Sigmoid colon (tissue), 7 donors: ENCODE measurements at places on chromosomes 1 and 21. TPM values are rescaled to one million over a fixed set of nuclear protein-coding genes. Genes with fewer than 3 reads are reported as not detected.

GRCh38 chr1:167826127-167826526, 87.8 kb downstream of the ADCY10 start:
- no peaks in the 10 kb centered on the region for H3K27me3 ChIP-seq
- no peak overlapping the region for H3K4me3 ChIP-seq
- H3K4me1 ChIP-seq, result no peaks in the 10 kb centered on the region
- H3K27ac ChIP-seq, result no peak overlapping the region
- no peak for DNase-seq

GRCh38 chr1:170388489-170388888, 143.5 kb upstream of the GORAB start:
- no peaks in the 10 kb centered on the region for H3K36me3 ChIP-seq
- no peak overlapping the region for H3K4me3 ChIP-seq
- DNase-seq, result no peak
- no peaks in the 10 kb centered on the region for H3K4me1 ChIP-seq

The FOXD3 gene
- 5.0 TPM for total RNA-seq

DNA sequence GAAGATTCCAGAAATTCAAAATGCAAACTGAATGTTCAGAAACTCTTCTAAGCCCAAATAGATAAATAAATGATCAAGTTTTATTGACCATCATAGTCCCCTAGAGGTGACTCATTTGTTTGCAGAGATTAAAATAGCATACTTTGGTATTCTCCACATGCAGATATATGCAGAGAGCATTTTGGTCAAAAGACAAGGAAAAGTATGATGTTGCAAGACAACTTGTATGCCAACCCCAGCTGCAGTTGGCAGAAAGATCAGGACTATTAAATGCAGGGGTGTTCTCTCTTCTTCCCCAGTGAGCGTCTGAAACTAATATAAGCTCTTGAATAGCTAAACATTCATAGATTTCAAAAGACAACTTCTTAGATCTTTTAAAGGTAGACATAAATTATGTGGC, 404.9 kb downstream of the LTN1 start:
- no peak for DNase-seq
- H3K27ac ChIP-seq, result no peak overlapping the region
- H3K4me1 ChIP-seq, result no peaks in the 10 kb centered on the region
- H3K4me3 ChIP-seq, result no peak overlapping the region
- H3K27me3 ChIP-seq, result no peaks in the 10 kb centered on the region

The KCNN3 gene
- total RNA-seq, result 9.4 TPM

The SF3B4 gene
- total RNA-seq, result 11.2 TPM

- no peak overlapping the region for H3K4me3 ChIP-seq
- H3K27ac ChIP-seq, result peak overlapping the region; percentile 96
These were observed 47.8 kb upstream of the ECE1 start for GRCh38 chr1:21337928-21338572.

- H3K27me3 ChIP-seq, result no peaks in the 10 kb centered on the region
- H3K27ac ChIP-seq, result no peak overlapping the region
- no peaks in the 10 kb centered on the region for H3K4me1 ChIP-seq
- no peak for DNase-seq
- H3K36me3 ChIP-seq, result no peaks in the 10 kb centered on the region
These were observed 68.1 kb downstream of the GRIK3 start for GRCh38 chr1:36966242-36966641.

The AKR7A3 gene
- total RNA-seq, result 1.9 TPM

DNA sequence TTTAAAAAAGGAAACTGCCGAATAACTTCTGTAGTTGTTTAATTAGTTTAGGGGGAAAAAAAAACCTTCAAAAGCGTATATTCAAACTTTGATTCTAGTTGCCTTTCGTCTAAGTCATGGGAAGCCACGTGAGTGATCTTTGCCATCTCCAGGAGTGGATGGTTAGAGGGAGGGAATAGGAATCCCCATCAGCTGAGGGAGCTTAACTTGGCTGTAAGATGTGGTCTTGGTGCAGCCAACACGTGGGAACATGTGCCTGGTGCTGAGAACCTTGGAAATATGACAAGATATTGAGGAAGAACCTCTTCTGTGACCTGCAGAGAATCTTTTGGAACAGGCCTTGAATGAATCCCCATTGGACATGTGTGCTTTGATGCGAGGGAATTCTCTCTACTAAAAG, 1.7 kb downstream of the BACE2 start:
- H3K36me3 ChIP-seq, result no peaks in the 10 kb centered on the region
- H3K4me1 ChIP-seq, result no peaks in the 10 kb centered on the region

The KRTAP19-6 gene
- total RNA-seq, result not detected

The FAAH gene
- total RNA-seq, result 15.5 TPM

DNA sequence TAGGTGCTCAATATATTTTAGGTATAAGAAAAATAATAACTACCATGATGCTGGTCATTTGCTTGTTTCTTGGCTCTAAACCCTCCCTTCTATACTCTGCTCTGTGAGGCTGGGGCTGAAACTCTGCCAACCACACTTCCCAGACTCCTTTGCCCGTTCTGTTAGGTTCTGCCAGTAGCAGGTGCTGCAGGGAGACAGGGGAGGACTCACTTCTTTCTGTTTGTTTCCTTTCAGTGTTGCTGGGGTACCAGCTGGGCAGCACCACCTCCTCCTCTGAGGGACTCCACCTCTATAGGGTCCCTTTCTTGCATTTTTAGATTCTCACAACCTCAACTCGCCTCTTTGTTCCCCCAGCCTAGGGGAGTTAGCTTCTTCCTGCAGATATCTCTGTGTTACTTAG, 17.0 kb upstream of the SH2D2A start:
- H3K36me3 ChIP-seq, result no peaks in the 10 kb centered on the region
- no peaks in the 10 kb centered on the region for H3K4me1 ChIP-seq
- DNase-seq, result no peak
- H3K27ac ChIP-seq, result no peak overlapping the region

DNA sequence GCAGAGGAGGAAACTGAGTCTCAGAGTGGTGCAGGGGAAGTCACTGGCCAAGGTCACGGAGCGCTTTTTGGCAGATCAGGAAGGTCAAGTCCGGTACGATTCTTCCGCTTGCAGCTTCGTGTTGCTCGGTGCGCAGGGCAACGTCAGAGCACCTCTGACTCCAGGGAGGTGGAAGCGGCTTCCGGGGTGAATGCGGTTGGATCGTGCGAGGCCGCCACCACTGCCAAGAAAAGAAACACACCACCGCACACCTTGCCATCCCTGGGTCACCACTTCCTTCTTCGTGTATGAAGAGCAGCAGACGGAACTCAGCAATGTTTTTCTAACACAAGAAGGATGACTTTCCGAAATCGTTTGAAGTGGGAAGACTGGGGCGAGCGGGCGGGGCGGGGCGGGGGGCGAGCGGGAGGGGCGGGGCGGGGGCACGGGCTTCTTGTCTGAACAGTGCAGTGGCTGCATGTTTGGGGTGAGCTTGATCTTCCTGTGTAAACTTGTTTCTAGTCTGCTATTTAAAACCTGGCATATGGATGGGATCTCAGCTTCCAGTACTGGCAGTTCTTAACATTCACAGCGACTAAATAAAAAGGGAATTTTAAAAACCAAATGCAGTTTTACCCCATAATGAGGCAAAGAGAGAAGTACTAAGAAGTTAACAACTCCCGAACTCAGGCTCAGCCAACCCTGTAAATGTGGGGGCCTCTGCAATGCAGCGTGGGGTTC, 300.0 kb downstream of the RRAGC start:
- H3K27me3 ChIP-seq, result no peaks in the 10 kb centered on the region
- peak overlapping the region; percentile 18 for H3K4me3 ChIP-seq
- H3K36me3 ChIP-seq, result no peaks in the 10 kb centered on the region
- no peak for DNase-seq

DNA sequence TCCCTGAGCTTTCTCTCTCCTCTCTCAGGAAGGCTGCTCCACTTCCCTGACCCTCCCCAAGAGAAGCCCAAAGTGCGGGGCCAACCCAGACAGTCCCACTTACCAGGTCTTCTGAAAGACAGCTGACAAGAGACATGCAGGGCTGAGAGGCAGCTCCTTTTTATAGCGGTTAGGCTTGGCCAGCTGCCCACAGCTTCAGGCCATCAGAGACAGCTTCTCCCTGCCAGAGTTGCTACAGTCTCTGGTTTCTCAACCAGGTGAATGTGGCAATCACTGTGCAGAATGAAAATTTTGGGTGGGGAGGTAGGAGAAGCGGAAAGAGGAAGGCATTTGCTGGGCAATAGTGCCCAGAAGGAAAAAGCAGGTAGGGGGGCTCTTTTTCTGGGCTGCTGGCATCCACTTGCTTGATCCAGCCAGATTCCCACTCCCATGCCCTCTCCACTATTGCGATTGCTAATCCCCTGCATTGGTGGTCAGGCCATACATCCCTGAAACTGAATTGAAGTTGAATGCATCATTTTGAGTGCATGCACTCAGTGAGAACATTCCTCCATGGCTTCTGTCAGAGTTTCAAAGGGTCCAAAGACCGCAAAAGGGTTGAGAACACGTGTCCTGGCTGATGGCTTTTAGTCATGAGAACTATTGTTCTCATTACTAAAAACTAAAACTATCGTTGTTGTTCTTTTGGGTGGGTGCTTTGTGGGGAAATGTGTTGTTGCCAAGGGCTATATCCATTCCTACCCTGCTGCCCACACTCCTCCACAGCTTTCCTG, at the start of gene S100A8:
TSS of gene S100A8 (minus strand) at position 136 of the 773 bp plus-strand sequence. CDS start 538 bp downstream, outside the sequence.
- no peak within 1 kb of the TSS for H3K4me3 ChIP-seq
- peak; percentile 74 for DNase-seq
- no peaks in the 10 kb centered on the region for H3K4me1 ChIP-seq
- no peaks in the 10 kb centered on the region for H3K36me3 ChIP-seq
- H3K27me3 ChIP-seq, result no peaks in the 10 kb centered on the region

The SPRR2E gene
- not detected for total RNA-seq

DNA sequence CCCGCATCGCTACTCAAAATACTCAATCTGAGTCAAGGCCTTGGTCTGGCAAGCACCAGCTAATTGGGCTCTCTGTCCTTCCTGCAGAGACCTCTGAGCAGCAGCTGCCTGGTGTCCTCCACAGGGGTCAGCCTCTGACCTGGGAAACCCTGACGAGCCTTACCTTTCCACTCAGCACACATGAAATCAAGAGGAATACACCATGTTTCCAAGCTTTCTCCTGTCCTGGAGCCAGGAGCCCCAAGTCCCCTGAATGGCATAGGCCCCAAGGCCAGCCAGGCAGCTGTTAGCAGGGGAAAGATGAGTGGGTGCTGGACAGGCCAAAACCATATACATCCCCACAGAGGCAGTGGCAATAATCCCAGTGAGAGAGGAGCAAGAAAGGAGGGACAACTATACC, 27.2 kb upstream of the TSPEAR start:
- no peaks in the 10 kb centered on the region for H3K36me3 ChIP-seq
- no peaks in the 10 kb centered on the region for H3K4me1 ChIP-seq
- no peak for DNase-seq
- no peak overlapping the region for H3K27ac ChIP-seq
- no peaks in the 10 kb centered on the region for H3K27me3 ChIP-seq

The SH3BGRL3 gene
- total RNA-seq, result 41.5 TPM

The RPTN gene
- total RNA-seq, result not detected

DNA sequence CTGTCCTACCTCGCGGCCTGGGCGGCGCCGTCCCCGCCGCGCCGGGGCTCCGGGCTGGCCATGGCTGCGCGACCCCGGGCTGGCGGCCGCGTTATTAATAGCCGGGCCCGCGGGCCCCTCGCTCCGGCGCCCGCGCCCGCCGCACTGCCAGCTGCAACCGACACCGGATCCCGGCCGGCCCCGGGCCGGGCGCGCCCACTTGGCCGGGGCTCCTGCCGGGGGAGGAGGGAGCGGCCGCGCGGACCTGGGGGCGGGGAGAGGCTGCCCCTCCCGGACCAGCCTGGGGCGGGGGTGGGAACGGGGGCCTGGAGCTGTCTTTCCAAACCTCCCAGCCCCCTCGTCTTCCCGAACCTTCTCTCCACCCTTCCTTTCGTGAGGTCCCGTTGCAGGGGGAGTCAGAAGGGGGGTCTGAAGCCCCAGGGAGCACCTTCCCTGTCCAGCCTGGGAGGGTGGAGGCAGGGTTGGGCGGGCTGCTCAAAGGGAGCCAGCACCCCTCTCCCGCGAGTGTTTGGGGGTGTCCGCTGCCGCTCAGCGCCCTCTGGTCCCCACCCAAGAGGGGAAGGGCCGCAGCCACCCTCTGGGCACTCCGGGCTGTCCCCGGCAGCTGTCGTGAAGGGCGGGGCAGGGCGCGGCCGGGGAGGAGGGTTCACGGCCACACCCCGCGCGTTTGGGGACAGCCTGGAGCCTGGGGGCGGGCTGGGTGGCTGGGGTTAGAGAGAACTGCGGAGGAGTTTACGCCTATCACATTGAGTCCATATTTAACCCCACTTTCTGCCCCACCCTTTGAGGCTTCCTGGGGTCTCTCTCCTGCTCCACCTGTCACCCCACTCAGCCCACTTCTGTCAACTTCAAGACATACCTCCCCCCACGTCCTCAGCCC, at the start of gene SYNC:
TSS of gene SYNC (minus strand) at position 172 of the 880 bp plus-strand sequence. CDS start at position 62, 110 bp downstream.
- H3K36me3 ChIP-seq, result no peaks in the 10 kb centered on the region
- H3K27me3 ChIP-seq, result no peaks in the 10 kb centered on the region
- peaks cover 43% of the 10 kb centered on the region for H3K4me1 ChIP-seq
- H3K4me3 ChIP-seq, result peak within 1 kb of the TSS; percentile 68
- H3K27ac ChIP-seq, result peak within 1 kb of the TSS; percentile 91

The TP73 gene
- not detected for total RNA-seq

The NPPA gene
- total RNA-seq, result not detected

DNA sequence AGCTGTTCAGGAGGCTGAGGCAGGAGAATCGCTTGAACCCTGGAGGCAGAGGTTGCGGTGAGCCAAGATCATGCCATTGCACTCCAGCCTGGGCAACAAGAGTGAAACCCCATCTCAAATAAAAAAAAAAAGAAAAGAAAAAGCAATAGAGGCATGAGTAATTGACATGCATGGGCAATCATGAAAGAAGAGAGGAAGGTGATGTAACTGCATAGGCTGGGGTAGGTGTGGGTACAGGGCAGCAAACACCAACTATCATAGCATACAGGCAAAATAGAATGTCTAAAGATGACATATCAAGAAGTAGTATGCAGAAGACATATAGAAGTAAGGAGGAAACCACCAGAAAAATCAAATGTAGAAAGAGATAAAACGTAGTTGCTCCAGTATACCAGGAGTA, 19.0 kb upstream of the MGST3 start:
- H3K4me3 ChIP-seq, result no peak overlapping the region
- H3K36me3 ChIP-seq, result no peaks in the 10 kb centered on the region
- no peak for DNase-seq
- peaks cover 8% of the 10 kb centered on the region for H3K27me3 ChIP-seq
- H3K4me1 ChIP-seq, result no peaks in the 10 kb centered on the region

DNA sequence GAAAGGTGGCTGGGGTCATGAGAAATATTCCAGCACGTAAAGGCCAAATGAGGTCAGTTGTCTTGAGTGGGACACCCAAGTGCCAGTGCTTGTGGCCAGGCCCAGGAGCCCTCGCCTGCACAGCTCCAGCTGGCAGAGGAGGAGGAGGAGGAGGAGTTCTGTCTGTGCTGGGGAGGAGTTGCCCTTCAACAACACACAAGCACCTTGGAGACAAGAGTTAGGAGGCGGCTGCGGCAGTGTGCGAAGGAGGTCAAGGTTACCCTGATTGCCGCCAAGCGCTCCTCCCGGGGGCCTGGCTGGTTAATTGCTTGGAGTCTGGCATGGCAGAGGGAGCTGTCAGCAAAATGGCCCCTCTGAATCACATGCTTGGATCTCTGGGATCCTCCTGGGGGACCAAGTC, 45.1 kb downstream of the GRIK3 start:
- H3K4me3 ChIP-seq, result no peak overlapping the region
- H3K27ac ChIP-seq, result no peak overlapping the region
- no peaks in the 10 kb centered on the region for H3K36me3 ChIP-seq
- DNase-seq, result no peak

- no peak overlapping the region for H3K27ac ChIP-seq
- no peaks in the 10 kb centered on the region for H3K27me3 ChIP-seq
- H3K4me1 ChIP-seq, result peaks cover 11% of the 10 kb centered on the region
- DNase-seq, result no peak
- H3K4me3 ChIP-seq, result no peak overlapping the region
These were observed 19.8 kb downstream of the PLA2G2D start for GRCh38 chr1:20099533-20099932.

- H3K4me3 ChIP-seq, result no peak overlapping the region
- no peaks in the 10 kb centered on the region for H3K27me3 ChIP-seq
- H3K4me1 ChIP-seq, result no peaks in the 10 kb centered on the region
- H3K36me3 ChIP-seq, result no peaks in the 10 kb centered on the region
- DNase-seq, result no peak
These were observed 13.6 kb downstream of the MYOCOS start for GRCh38 chr1:171635661-171636060.
